Inflammatory macrophage (primary cell): ENCODE measurements at places on chromosomes 11 and 22.

GRCh38 chr22:26798462-26799065 lies 141.2 kb downstream of the MIAT start:
- DNase-seq: no peak

DNA sequence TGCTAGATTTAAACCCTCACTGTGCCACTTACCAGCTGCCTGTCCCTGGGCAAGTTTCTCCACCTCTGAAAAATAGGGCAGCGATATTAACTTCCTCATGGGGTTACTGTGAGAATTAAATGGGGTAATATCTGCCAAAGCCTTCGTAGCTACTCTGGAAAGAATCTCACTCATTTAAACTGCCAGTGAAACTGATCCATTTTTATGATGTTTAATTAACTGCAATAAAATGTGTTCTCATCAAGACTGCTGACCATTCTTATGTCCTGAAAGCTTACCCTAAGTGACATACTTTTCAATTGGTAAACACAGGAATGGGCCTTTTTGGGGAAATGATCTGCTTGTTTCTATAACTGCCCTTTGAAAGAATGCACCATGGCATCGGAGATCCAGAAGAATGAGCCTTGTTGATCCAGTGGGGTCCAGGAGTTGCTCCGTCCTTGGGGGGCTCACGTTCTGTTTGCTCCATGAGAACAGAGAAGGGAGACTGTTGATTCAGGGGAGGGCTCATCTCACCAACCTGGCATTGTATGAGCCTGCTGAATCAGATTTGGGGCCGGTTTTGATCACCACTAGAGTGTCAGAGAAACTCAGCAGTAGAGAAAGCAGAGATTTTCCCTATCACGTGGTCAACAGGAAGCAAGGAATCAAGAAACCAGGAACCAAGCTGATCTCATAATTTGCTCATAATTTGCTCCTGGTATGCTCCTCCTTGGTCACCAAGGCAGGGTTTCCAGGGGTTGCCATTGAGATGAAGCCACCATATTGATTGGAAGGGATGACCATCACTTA lies 7.0 kb upstream of the CCDC86 start:
- DNase-seq: peak; percentile 44

- peak; percentile 75 for DNase-seq
Observed at GRCh38 chr11:18449251-18449650, 6.4 kb upstream of the LDHAL6A start.

- DNase-seq: no peak
Observed at GRCh38 chr11:45859661-45860140, 12.4 kb downstream of the CRY2 start.

DNA sequence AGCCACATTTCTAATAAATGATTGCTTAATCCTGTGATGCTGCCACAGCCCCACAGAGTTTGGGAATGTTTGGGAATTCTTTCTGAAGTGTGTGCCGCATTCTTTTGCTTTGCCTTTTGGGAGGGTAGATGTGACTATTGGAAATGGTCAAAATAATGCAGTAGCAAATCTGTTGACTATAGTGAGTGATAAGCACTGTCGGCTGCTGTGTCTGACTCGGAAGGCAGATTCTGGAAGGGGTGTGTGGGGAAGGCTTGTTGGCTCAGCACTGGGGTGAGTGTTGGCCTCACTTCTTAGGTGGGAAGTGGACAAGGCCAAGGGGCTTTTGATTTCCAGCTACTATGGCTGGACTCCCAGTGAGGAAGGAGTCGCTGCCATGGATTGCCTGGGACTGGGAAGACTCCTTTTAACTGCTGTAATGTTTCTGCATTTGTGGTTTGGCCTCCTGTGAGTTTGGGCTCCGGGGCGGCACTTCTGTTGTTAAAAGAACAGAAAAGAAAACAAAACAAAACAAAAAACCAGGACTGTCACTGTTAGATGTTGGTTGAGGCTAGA lies 20.1 kb downstream of the ZBTB16 start:
- no peak for DNase-seq

DNA sequence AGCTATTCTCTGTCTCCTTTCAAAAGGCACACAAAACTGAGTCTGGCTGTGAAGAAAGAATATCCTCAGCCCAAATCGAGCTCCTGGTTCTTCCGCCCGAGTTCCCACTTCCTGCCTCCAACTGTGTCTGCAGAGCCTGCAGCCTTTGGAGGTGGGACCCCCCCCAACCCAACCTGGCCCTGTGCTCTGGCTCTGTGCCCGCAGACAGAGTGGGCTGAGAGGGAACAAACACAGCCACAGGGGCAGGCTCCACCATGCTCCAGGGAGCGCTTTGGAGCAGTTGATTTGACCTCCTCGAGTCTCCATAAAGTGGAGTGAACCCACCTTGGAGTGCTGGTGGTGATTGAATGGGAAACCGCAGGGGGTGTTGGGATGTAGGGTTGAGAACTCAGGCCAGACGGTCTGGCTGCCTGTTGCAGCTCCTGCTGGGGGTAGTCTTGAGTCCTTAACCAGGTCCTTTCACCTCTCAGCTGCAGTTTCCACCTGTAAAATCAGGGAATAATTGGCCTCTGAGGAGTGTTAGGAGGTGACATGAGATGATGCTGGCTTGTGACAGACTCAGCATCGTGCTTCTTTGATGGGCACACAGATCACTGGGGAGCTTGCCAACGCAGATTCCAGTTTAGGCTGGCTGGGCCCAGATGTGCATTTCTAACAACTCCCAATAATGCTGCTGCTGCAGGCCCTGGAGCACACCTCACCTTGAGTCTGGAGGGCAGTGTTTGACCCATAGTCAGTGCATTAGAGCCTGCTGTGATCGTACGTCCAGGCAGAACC lies 11.4 kb downstream of the DAGLA start:
- no peak for DNase-seq

DNA sequence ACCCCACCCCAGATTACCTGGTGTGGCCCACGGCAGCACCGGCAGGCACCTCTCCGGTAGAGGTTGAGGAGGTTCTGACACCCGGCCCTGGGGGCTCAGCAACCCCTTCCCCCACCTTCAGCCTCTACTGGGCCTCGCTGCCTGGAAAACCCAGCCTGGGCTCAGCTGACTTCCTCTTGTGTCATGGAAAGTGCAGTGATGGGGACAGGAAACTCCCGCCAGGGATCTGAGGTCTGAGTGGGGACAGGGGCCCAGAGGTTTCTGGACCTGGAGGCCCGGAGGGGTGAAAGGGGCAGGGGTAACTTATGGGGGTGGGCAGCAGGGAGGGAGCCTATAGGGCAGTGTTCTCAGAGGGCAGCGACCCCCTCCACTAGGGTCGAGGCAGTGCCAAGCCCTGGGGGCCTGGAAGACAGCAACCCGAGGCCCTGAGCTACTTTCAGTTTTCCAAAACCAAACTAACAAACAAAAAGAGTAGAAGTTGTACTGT lies 10.0 kb upstream of the CD5 start:
- peak; percentile 54 for DNase-seq

- DNase-seq: no peak
Observed at GRCh38 chr11:85723088-85723487, 37.1 kb upstream of the CCDC89 start.

DNA sequence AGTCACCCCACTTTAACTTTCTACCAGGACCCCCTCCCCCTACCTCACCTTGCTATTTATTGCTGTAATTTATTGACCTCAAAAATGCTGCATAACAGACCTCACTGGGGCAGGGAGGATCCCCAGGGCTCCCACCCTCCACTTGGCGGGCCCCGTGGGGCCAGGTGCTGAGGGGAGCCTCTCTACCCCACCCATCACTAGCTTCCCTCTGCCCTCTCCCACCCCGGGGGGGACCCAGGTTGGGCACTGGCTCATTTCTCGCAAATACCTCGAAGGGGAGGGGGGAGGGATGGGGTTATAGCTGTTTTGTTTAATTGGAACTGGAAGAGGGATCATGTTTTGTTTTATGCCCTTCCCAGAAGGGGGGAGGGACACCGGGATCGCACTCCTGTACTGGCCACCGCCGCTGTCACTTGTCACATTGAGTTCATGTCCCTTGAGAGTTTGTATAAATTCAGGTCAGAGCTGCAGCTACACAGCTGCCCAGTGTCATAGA lies 16.3 kb upstream of the TMEM191C start:
- DNase-seq: no peak

- DNase-seq: no peak
Observed at GRCh38 chr11:74520316-74520715, 26.8 kb upstream of the LIPT2 start.

DNA sequence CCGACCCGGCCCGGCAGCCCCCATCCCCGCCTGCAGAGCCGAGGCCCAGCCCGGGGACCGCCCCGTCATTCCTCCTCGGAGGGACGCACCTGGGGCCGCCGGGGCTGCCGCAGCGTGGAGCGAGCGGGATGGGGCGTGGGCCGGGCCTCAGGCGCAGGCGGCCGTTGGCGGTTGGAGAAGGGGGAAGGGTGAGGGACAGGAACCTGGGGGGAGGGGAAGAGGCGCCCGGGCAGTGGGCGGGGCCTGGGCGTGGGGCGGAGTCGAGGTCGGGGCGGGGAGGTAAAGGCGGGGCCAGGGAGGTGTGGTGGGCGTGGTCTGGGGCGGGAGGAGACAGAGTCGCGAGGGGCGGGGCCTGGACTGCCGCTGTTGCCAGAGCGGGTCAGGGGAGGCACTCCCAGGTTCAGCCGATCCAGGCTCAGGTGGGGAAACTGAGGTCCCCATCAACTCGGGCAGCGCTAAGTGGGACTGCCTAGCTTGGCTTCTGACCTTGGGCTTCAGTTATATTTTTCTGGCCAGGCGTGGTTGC lies at the start of gene TESMIN:
Gene TESMIN (minus strand): TSS at position 190 of the 526 bp plus-strand sequence. CDS start 860 bp downstream, outside the sequence.
- DNase-seq: peak; percentile 82

- DNase-seq: no peak
Observed at GRCh38 chr22:37079158-37079557, 27.6 kb downstream of the KCTD17 start.
